Stimulated activated CD8-positive, alpha-beta memory T cell treated with anti-CD3 and anti-CD28 coated beads, Interleukin-12 subunit alpha, Interleukin-12 subunit beta, amount 100 ng/mL, for 4 hours (primary cell): ENCODE measurements at places on chromosomes 12 and 14.

GRCh38 chr12:46356655-46357437, 15.7 kb downstream of the SLC38A2 start:
- DNase-seq, result no peak

DNA sequence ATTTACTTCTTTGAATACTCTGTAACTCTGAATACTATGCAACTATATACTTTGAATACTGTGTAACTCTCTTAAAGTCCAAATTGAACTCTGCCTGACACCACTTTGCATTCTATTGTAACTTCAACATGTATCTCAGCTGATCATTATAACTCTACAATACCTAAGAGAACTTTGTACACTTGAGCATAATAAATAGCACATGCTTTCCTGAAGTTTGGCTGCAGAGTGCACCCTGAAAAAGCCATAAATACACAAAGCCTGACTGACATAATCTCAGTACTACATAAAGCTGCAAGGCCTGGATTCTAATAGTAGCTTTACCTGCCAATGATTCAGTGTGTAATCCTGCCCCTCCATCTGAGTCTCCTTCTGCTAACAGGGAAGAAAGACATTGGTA, 21.3 kb upstream of the COX16 start:
- no peak for DNase-seq

DNA sequence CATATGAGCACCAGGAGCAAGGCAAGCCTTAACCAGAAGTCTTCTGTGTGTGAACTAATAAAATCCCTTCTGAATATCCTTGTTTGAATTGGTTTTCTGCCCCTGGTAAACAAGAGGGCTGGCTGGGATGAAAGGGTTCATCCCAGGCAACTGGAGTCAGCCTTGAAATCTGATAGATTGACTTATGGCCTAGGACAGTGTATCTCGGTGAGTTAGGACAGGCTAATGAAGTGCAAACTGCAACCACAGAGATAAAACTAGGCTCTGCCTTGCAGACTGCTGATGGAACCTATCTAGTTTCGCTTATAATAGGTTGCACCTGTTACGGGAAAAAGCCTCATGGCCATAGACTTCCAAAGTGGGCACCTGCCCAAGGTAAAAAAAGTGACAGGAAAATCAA, 451.9 kb upstream of the NOVA1 start:
- DNase-seq, result no peak

GRCh38 chr12:53224061-53224896, 7.7 kb downstream of the RARG start:
- DNase-seq, result no peak

DNA sequence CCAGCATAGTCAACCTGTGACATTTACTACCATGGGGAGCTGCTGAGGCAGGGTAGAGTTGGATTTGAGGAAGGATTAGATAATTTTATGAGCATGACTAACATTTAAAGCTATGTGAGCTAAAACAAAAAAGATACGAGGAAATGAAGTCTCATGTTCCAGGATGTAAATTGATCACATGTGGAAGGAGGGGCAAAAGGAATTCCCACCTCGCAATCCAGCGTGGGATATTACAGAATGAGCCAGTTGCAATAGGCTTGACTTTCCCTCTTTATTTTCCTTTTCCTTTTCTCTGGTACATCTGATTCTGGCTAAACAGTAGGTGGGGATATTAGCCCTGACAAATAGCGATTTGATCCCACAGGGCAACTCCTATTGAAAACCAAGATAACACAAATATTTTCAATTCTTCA, 214.9 kb upstream of the HMGA2 start:
- DNase-seq, result no peak

GRCh38 chr14:105139212-105139825, 29.3 kb downstream of the JAG2 start:
- no peak for DNase-seq

GRCh38 chr12:75479963-75480461, 543 bp upstream of the GLIPR1 start:
- no peak for DNase-seq

- no peak for DNase-seq
These were observed 39.8 kb upstream of the LMNTD1 start for GRCh38 chr12:25592725-25593495.

- no peak for DNase-seq
These were observed 48.4 kb downstream of the FNTB start for GRCh38 chr14:65035049-65035448.

- DNase-seq, result no peak
These were observed 873 bp upstream of the GSC start for GRCh38 chr14:94770815-94771157.

DNA sequence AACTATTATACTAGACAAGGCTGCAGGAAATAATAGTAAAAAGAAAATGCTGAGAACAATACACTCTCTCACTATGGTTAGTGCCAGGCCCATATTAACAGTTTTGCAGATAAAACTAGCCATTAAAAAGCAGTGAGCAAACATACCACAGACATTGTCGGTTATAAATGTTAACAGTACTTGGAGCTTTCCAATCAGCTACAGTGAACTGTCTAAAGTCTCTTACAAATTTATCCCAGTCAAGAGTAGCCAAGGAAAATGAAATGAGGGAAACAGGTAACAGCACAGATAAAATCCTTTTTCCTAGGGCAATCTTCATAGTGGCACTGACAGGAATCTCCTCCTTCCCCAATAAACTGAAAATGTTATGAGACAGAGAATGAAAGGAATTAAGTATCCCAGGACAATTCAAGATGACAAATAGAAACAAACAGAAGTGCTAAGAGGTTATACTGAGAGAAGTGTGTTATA, 30.8 kb downstream of the PAWR start:
- no peak for DNase-seq

DNA sequence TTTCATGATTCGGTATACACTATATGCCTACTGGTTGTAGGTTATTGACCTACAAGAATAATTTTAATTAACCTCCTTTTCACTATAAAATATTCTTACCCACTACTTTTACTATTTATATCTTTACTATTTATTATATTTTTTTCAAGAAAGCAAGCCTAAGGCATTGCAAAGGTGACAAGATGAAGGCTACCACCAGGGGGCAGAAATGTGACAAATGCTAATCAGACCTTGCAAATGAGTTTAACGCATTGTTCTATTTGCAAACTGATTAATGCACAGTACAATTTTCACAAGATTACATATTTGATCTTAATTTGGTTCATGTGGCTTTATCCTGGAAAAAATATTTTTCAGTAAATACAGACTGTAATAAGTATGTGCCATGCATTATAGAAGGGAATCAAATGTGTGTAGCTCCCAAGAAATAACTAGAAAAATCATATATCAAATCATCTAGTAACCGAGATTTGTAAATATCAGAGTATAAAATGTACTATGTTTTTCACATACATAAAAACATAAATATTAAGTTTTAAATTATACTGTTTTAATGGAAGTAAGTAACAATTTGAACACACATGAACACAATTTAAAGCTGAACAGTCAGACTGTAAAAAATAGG, 107.0 kb downstream of the ADAMTS20 start:
- DNase-seq, result no peak

DNA sequence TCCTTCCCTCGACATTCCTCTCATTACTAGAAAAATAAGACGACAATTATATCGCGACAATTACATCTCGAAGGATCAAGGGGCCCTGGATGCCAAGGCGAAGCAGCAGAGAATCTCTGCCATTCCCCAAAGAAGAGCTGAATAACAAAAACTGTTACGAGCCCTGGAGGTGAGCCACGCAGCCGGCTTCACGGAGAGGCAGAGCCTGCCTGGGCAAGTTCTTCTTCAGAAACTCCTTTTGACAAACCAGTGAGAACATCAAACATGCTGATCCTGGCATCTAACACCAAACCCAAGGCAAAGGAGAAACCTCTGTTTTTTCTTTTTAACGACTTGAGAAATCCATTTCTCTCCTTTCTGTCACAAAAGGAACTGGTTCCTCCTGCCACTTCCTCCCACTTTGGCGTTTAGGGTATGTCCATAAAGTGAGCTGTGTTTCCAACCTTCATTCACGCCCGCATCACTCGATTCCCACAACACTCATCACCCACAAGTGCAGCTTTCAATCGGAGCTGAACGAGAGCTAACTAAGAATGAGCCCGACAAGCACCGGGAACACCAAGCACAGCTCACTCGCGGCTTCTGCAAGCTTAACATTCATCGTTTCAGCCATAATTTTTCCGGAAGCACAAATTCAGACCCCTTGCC, 21.5 kb downstream of the CCDC88C start:
- DNase-seq, result no peak

DNA sequence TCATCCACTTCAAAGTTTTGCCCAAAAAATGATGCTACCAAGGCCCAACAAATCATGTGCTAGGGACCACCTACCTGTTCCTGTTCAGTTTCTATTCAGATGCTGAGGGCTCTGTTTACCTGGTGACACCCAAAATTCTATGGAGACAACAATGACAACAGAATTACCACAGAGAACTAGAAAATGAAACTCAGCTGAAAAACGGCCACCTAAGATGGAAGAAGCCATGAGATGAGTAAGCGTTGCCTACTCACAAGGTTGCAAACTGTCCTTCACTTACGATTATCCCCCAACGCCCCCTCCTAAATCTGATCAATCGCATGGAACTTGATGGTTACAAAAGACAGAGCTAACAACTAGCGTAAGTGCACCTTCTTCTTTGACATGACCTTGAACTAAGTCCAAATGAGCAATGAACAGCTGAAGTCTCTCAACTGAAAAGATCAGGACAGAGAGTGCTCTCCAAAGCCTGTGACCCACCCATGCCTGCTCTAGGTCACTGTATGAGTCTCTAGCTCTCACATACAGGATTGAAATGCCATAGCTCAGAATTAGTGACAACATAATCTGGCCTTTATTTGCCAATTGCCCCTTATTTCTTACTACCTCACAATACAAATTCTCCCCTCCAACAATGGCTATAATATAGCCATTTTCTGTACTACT, at the start of gene RNASE11:
Gene RNASE11, minus strand, starts transcription at position 513 of the 666 bp plus-strand sequence.
- DNase-seq, result no peak

- no peak for DNase-seq
These were observed 465.2 kb downstream of the PCNX1 start for GRCh38 chr14:71372411-71372838.

DNA sequence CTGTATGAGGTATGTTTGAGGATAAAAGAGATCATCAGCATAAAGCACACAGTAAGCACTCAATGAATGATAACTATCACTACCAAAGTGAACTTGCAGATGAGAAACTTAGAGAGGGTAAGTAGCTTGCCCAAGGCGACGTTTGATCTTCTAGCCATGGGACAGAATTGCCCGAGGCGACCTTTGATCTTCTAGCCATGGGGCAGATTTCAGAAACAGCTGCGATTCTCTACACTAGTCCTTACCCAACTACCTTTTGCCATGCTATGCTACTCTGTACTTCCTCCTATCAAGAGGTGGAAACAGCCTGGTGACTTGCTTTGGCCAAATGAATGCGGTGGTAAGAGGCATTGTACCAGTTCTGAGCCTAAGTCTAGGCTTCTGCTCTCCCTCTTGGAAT, 23.7 kb upstream of the NT5DC3 start:
- no peak for DNase-seq

DNA sequence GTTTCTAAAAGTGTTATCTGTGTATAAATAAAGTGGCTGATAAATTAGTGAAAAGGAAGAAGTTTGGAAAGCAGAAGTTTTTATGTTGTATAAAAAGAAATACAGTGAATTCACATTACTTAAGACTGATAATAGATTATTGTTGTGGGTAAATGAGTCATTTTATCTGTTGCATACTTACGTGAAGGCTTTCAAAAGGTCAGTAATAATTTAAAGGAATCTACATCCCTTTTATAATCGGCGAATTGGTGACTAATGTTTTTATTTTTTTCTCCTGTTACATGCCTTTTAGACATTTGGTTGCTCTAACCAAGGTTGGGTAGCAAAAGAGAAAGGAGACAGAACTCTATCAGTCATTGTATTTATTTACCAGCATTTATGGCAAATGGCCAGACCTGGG, 155.9 kb downstream of the SLC41A2 start:
- no peak for DNase-seq

DNA sequence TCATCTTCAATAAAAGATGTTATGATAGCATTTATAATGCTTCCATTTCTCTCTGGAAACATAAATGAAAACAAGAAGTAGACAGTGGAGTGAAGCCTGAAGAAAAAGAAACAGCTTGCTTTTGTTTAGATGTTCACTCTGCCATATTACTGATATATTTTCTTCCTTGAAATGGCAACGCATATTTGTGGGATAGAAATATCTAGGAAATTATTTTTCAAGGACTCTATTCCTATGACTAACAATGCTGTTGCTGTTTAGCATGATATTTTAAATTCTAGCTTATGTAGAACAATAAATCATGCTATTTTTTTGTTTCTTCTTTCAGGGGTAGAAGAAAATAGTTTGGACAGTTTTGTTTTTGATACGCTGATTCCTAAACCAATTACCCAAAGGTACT, 359.0 kb downstream of the NAV3 start:
- no peak for DNase-seq

DNA sequence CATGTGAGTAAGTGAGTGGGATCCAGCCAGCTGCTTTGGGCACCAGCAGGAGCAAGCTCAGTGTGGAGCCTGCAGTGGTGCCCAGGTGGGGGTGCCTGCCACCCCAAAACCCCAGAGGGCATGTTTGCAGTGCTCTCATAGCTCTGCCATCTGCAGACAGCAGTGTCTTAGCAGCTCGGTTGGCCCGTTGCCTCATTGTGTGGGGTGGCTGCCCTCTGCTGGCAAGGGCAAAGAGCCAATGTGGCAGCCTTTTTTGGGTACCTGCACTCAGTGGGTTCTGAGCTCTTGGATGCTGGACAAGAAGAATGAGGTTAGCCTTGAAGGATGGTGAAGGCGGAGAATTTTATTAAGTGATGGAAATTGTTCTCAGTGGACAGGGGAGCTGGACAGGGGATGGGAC, 52.3 kb downstream of the NEUROD4 start:
- DNase-seq, result peak; percentile 41

GRCh38 chr12:56634242-56634836, 4.2 kb upstream of the BAZ2A start:
- no peak for DNase-seq

GRCh38 chr12:100138048-100138802, 4.4 kb downstream of the BLTP3B start:
- no peak for DNase-seq

- no peak for DNase-seq
These were observed 801.3 kb downstream of the BCL11B start for GRCh38 chr14:98470663-98471062.

DNA sequence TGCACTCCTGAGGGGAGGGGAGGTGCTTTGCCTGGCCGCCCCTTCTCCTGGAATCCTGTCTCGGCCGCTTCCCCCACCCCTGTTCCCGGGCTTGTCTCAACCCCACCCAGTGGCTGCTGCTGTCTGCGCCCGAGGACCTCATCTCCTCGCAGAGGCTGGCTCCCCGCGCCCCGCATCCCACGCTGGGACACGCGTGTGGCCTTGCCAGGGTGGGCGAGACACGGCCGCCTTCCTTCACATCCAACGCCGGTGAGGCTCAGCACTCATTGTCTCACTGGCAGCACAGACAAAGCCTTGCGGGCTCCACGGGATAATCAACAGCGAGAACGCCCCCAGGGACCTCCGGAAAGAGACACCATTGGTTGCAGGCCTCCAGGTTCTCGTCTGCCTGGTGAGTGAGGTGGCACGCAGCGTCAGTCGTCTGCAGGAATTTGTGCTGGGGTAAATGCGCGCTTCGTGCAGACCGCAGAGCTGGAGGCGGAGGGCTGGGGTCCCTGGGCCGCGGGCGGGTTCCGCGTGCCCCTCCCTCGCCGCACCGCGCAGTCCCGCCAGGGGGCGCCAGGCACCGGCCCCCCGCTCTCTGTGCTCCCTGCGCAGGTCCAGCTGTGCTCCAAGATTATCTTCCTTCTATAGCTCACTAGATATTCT, 26.8 kb downstream of the CCDC177 start:
- DNase-seq, result no peak

GRCh38 chr12:74449872-74450271, 87.8 kb upstream of the ATXN7L3B start:
- DNase-seq, result no peak
